Renal cortical epithelial cell (primary cell): ENCODE measurements at places on chromosomes 7 and 10. TPM values are rescaled to one million over a fixed set of nuclear protein-coding genes. Genes with fewer than 3 reads are reported as not detected.

DNA sequence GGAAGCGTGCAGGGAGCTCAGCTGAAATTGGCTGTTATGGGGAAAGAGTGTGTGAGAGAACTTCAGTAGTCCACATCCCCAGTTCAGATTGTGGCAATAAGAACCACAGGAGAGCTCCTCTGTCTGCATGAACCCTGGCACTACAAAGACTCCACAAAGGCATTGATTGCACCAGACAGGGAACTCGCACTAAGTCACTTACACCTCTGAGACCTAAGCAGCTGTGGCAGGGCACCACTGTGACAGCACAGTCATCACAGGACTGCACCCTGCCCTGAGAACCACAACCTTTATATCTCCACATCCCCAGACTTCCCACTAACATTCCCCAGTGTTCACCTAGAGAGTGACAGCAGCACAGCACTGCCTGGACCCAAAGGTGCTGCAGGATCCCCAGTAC is 226.8 kb downstream of the XPNPEP1 start:
- DNase-seq = no peak

GRCh38 chr7:137443616-137444015 is 100.1 kb upstream of the PTN start:
- DNase-seq = peak; percentile 29

GRCh38 chr7:27972276-27972675 is 208.3 kb downstream of the JAZF1 start:
- DNase-seq = no peak

GRCh38 chr10:23897861-23898260 is 311.1 kb upstream of the KIAA1217 start:
- DNase-seq = no peak

The SFRP5 gene
- total RNA-seq = 0.17 and 0.60 TPM in 2 replicates

- DNase-seq = peak; percentile 49
Observed at GRCh38 chr7:98802088-98802780, 67.6 kb downstream of the TMEM130 start.

The ARMS2 gene
- total RNA-seq = not detected in 2 replicates

DNA sequence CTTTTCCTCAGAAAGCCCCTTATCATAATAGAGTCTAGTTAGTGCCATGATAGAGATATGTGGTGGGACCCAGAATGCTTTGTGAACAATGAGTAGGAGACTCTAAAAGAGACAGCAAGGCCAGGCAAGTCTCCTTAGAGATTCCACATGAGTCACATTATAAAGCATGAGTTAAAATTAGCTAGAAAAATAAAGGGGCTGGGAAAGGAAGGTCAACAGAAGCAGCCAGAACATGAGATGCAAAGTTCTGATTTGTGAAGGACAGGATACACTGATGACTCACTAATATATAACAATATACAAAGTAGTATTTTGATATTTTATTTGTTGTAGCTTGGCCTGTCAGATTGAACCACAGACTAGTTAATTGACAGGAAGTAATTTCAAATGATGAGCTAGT is 25.3 kb upstream of the SNX13 start:
- no peak for DNase-seq

DNA sequence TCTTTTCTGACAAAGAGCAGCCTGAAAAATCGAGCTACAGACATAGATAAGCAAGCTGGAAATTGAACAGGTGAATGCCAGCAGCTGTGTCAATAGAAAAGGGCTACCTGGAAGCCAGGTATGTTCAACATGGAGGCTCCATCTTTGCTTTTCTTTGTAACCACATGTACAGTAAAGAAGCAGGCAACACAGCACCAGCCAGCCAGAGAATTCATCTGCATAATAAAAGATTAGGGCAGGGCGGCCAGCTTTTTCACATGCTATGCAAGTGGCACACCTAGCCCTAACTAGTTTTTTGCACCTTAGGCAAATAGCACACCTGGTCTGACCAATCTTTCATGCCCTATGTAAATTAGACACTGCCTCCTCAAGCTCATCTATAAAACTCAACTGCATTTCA is 25.7 kb downstream of the COG5 start:
- no peak for DNase-seq
